ENCODE measurements at places on chromosomes 7 and 10.
A peak's percentile ranks its signal among the peaks of the same experiment; 100 is the strongest.

DNA sequence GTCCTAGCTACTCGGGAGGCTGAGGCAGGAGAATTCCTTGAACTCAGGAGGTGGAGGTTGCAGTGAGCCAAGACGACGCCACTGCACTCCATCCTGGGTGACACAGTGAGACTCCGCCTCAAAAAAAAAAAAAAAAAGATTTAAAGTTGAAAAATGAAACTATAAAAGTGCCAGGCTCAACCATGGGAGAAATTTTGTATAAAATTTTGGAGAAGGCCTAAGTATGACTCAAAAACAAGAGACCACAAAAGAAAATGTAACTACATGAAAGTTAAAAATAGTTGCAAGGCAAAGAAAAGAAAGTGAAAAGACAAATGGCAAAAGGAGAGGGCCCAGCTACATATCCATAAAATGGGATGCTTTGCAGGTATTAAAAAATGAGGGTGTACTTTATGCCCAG lies 104.1 kb downstream of the ARHGAP22 start:
- DNase-seq: no peak

- DNase-seq: peak; percentile 65
Observed at GRCh38 chr7:105655500-105656380, 74.4 kb upstream of the EFCAB10 start.

GRCh38 chr10:12529976-12530375 lies 180.6 kb downstream of the CAMK1D start:
- no peak for DNase-seq

- no peak for DNase-seq
Observed at GRCh38 chr7:22702516-22702915, 24.5 kb upstream of the IL6 start.

- no peak for DNase-seq
Observed at GRCh38 chr7:51817694-51818225, 501.2 kb upstream of the COBL start.

DNA sequence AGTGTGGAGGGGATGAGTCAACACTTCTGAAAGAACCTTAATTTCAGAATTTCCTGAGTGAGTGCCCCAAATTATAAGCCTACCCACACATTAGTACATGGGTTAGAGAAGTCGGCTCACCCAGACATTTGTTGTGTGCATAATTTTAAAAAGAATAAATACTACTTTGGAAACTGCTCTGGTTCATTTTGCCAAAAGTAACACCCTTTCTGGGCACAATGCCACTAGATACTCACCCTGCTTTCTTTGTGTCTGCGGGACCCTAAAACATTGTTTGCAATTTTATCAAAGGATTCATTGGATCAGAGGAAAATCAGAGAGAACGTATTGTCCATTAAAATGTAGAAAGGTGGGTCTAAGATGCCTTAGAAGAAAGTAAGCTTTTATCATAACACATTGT lies 245.5 kb upstream of the NRP1 start:
- no peak for DNase-seq

- no peak for DNase-seq
Observed at GRCh38 chr7:40843338-40843985, 708.7 kb downstream of the SUGCT start.

DNA sequence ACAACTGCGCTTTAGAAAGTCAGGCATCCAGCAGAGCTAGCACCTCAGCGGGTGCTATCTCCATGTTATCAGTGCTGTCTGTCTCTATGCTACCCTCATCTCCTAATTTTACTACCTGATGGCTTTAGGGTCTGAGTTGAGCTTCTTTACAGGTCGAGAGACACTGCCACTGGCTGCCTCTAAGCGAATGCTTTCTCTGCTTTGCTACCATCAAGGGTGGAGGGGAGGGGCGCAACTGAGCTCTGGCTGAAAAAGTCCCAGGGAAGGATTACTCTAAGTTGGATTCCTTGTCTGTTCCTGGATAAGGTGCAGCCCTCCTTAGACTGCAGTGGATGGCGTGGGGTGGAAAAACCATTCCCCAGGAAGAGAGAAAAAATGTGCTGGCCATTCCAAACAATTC lies 105.7 kb downstream of the CDK14 start:
- peak; percentile 14 for DNase-seq

- DNase-seq: peak; percentile 79
Observed at GRCh38 chr10:124461642-124462347, at the start of gene LHPP. LHPP (plus strand) TSS chr10:124461823; CDS start chr10:124461863, 40 bp downstream.

DNA sequence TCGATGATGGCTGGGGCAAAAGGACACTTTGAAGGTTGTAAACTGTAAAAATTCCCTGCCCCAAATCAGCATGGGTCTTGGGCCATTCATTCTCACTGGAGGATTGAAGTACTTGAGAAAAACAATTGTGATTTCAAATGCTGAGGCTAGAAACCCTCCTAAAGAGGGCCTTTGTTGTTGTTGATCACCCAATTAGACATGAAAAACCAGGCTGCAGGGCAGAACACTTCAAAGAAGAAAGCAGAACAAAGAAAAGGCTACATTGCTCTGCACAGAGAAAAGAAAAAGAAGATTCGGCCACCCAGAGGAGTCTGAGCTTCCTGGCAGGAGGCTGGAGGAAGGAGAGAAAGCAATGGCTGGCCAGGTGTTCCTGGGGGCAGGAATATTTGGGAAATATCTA lies 143.1 kb downstream of the NPY start:
- DNase-seq: no peak

GRCh38 chr10:3002304-3002703 lies 65.0 kb upstream of the PFKP start:
- DNase-seq: no peak

DNA sequence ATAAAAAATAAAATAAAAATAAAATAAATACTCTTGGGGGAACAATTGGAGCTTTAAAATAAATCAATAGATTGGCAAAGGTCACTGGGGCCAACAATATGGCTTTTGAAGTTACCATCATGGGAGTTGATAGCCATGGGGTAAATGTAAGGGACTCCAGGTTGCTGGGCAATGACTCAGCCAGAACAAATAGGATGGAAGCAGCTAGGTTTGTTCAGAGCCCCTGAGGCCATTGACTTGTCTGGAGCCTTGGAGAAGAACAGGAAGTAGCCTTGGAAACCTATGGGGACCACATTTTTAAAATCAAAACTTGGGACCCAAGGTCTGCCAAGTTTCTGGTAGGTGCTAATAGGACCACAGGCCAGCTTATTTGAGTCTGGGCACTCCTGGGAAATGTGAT lies 20.2 kb upstream of the FRA10AC1 start:
- no peak for DNase-seq

DNA sequence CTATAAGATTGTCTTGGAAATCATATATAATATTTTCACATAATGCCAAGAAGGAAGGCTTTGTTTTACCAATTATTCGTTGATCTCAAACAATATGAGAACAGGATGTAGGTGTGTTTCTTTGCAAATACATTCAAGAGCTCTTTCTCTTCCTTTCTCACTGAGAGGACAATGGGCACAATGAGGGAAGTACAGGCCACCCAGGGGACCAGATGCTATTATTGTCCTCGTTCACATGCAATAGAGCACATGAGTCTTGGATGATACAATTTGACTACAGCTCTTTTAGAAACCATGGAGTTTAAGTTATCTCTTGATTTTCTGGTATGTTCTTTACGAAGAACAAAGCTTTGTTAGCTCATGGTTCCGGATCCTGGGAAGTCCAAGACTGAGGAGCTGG lies 323.7 kb upstream of the KLF6 start:
- no peak for DNase-seq

DNA sequence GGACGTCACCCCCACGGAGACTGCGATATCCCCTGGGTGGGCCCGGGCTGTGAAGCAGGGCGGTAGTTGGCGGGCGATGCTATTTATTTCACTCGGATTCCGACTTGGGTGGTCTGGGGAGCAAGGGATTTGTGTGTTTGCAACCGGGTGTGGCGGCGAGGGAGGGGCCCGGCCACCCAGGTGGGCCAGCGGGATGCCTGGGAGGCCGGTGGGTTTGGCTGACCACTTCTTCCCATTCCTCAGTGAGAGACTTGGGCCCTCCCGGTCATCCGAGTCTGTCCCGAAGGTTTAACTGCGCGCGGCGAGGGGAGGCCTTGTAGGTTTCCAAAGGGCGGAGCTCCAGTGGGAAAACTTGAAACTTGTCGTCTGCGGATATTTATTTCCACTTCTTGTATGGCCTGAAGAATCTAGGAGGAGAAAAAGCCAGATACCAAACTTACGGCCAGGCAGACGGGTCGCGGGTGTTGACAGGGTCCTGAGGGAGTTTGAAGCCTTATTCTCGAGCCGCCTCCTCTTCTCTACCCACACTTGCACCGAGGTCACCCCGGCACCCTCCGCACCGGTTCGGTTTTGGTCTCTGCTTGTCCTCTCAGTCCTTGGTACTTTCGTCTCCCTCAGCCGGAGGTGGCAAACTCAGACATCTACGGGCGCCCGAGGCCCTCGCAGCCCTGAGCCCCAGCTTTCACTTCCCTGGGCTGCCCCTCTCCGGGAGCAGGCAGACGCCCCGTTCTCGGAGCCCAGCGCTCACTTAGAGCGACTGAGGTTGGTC lies 17.9 kb downstream of the ZNF316 start:
- no peak for DNase-seq

DNA sequence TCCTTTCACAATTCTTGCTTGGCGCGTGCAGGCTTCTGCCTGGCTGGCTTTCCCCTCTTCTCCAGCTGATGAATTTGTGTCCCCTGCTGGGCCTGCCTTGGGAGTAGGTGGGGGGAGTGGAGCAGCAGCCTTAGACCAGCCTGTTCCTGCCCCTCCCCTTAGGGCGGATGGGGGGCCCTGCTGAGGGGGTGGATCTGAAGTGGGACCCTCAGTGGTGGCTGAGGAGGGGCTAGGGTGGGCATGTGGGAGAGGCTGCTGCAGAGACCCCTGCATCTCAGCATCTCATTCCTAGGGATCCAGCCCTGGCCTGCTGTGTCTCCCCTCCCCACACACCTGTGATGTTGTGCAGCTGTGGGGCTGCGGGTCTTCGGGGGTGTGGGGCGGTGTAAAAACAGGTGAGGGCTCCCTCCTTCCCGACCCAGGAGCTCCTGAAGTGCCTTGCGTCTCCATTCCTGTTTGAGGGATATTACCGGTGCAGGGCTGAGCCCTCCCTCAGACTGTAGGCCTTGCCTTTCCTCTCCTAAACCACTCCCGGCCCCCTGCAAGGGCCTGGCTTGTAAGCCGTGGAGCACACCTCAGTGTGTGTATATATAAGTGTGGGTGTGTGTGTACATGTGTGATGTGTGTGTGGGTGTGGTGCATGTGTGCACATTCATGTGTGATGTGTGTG lies 24.7 kb downstream of the ADCYAP1R1 start:
- no peak for DNase-seq

GRCh38 chr7:75953931-75954330 lies 39.0 kb downstream of the POR start:
- DNase-seq: no peak

- DNase-seq: no peak
Observed at GRCh38 chr7:106568680-106569499, 92.1 kb downstream of the CCDC71L start.

GRCh38 chr7:133750287-133750686 lies 376.9 kb upstream of the LRGUK start:
- DNase-seq: no peak

- no peak for DNase-seq
Observed at GRCh38 chr7:46681865-46682503, 760.9 kb upstream of the IGFBP3 start.

DNA sequence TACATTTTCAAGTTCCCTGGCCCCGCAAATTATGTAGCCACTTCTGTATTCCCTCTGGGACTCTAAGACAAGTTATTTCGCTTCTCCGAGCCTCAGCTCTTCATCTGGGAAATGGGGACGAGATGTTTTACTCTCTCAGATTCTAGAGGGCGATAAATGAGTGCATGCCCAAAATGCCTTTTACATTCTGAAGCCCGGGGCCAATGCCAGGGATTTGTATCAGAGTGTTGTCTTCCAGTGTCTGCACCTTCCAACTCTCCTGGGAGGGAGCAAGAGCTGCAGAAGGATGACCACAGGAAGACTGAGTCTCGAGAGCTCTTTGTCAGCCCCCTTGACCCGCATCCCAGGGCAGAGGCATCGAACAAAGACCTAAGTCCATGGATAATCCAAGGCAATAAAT lies 39.9 kb downstream of the BUB3 start:
- no peak for DNase-seq

GRCh38 chr10:131726967-131727366 lies 173.8 kb upstream of the PPP2R2D start:
- DNase-seq: no peak

- DNase-seq: no peak
Observed at GRCh38 chr7:40584667-40585433, 450.0 kb downstream of the SUGCT start.

DNA sequence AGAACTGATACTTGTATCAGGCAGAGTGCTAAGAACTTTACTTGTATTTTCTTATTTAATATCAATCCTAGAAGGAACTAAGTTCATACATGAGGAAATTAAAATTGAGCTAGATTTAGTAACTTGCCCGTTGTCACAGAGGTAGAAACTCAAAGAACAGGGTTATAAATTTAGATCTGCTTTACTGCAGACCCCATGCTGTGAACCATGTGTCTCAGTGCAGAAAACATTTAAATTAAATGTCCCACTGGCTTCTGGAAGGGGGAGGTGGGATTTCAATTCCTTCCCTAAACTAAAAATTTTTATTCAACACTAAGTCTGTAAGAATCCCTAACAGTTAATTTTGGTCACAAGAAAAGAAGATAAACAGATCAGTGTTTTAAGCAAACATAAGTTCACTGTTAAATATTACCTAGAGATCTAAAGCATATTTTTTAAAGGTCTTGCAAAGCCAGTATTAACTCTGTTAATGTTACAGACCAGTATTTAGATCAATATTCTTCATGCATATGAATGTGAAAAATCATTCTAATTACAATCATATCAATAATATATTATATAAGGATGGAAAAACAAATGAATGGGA lies 23.1 kb downstream of the WASL start:
- DNase-seq: no peak

DNA sequence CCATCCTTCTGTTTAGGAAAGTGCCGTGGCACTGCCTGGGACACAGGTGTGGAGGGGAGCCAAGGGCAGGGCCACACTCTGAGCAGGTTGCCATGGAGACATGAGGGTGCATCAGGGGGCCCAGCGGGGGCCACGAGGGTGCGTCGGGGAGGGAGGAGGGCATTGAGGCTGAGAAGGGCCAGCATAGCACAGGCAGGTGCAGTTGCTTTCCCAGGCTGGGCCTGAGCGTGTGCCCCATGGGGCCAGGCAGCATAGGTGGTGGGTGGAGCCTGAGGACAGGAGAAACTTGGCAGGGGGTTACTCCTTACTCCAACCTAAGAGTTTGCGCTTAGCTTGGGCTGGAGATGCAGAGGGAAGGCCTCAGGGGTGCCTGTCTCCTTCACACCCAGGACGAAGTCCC lies 15.2 kb downstream of the YKT6 start:
- DNase-seq: no peak

- no peak for DNase-seq
Observed at GRCh38 chr7:5519515-5519928, 95.9 kb upstream of the TNRC18 start.

GRCh38 chr10:50210876-50211275 lies 40.4 kb downstream of the ASAH2 start:
- DNase-seq: no peak

- no peak for DNase-seq
Observed at GRCh38 chr7:75776295-75776971, 4.4 kb upstream of the CCL26 start.

Measured in nephron progenitor cell (in vitro differentiated cells).